Right hindlimb (tissue), 1 donor: ENCODE measurements at places on chromosomes 6 and 20.

- DNase-seq: no peak
Observed at GRCh38 chr6:136470044-136470443, 80.2 kb downstream of the MAP7 start.

DNA sequence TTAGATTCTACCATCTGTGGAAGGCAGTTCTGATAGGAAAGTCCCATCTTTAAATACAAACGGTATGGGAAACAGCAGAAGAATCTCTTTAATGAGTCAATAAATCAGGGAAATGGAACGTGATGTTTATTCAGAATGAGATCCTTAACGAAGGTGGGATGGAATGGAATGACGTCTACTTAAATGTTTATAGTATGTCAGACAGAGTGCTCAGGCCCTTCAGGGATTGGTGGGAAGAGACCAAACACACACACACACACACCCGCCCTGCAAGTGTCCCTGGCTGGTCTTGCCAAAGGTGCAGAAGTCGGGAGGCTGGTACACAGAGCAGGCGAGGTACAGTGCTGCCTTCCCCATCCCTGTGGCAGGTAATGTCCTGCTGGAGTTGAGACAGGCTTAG, 164.0 kb downstream of the FARS2 start:
- DNase-seq: no peak

- no peak for DNase-seq
Observed at GRCh38 chr20:38258545-38259215, 1.9 kb downstream of the KIAA1755 start.

DNA sequence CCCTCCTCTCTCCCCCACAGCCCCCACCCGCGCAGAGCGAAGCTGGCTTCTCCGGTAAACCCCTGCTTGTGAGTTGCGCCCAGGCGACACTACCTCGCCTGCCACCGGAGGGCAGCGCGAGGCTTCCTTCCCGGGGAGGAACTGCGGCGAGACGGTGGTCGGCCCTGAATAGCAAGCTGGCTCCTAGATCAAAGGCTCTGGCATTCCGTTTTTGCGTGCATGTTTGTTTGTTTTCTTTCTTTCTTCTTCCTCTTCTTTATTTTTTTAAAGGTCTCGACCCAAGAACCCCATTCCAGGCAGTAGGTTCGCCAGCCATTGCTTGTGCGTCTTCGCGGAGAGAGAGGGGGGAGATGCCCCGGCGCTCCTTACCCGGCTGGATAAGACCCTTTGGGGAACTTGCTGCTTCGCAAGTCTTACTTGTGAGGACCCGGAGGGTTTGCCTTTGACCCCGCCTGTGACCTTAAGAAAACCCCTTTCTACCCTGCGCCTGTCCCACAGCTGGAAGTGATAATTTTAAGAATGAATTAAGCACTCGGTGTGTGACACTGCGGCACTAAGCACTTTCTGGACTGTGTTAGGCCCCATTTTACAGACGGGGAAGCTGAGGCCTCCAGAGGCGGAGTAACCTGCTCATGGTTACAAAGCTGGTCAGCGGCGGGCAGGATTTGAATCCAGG, 92.7 kb upstream of the SIRPA start:
- DNase-seq: peak; percentile 74

DNA sequence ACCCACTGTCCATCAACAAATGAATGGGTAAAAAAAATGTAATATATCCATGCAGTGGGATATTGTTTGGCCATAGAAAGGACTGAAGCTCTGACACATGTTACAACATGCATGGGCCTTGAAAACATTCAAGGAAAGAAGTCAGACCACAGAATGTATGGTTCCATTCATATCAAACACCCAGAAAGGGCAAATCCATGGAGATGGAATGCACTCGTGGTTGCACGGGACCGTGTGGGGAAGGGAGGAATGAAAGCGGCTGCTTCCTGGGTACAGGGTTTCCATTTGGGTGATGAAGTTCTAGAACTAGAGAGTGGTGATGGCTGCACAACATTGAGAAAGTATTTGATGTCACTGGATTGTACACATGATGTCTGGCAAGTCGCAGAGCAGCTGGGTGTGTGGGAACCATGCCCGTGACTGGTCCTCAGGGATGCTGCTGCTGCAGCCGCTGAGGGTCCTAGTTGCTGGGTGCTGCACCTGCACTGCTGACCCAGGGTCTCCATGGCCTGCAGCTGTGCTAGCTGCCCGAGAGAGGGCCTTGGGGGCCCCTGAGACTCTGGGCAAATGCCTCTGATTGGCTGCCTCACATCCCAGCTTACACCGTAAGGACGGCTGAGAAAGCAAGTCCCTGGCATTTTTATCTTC, 220.3 kb downstream of the NRN1 start:
- no peak for DNase-seq

DNA sequence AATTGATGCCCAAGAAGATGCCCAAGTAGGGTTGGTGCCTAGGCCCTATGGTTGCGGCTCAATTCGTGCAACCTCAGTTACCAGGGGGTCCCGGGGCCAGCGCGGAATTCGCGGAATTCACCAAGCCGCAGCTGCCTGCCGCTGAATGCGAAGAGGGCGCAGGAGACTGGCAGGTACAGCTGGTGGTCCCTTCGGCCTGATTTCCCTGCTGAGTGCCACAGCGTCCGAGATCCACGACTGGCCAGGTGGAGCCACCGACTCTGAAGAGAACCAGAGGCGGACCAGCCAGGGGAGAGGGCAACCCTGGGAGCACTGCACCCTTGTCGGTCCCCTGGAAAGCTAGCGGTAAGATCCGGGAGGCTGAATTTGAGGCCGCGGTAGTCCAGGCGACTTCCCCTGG, 6.8 kb upstream of the TFAP2D start:
- DNase-seq: no peak

- DNase-seq: peak; percentile 75
Observed at GRCh38 chr20:32484225-32484957, 100.7 kb downstream of the NOL4L start.

DNA sequence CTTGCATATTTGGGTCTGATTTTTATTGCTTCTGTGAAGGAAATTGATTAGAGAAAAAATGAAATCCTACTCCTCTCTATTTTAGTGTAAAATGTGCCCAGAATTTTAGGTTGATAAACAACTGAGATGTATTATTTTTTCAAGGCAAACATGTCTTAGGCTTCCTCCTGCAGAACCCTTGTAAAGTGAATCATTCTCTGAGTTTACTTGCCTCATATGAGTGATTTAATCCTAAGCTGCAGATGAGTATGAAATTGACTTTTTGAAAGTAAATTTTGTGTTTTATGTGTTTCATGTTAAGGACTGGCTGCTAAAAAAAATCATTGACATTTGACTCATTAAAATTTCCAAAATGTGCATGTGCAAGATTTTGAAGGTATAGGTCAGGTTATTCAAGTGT, 138.5 kb upstream of the PHACTR1 start:
- no peak for DNase-seq

DNA sequence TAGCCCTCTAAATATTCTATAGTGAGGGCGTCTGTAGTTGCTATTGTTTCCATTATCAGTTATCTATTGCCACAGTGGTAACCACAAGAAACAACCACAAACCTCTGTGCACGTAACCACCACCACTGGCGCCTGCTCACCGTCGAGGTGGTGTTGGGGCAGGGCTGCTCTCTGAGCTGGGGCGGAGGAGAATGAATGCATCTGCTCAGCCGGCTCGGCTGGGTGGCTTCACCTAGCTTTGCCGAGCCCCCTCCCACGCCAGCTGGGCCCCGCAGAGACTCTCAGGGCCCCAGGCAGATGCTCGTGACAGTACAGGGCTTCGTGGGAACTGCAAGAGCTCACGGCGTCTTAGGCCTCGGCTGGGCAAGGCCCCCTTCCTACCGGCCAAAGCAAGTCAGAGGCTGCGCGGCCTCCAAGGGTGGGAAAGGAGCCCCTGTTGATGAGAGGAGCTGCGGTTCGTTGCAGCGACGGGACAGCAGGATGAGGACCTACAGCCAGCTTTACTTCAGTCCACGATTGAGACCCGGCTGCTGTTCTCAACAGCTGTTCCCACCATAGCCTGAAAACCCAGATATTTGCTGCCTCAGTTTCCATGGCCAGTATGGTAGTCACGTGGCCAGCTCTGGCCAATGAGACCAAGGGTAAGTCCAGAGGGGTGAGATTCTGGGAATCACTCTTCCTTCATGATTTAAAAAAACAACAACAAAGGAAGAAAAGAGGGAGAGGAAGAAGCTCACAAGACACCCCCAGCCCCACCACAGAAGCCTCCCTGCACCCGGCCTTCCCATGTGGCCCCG, 120.2 kb upstream of the AFDN start:
- no peak for DNase-seq

- DNase-seq: no peak
Observed at GRCh38 chr20:6277661-6278240, 154.9 kb upstream of the FERMT1 start.

DNA sequence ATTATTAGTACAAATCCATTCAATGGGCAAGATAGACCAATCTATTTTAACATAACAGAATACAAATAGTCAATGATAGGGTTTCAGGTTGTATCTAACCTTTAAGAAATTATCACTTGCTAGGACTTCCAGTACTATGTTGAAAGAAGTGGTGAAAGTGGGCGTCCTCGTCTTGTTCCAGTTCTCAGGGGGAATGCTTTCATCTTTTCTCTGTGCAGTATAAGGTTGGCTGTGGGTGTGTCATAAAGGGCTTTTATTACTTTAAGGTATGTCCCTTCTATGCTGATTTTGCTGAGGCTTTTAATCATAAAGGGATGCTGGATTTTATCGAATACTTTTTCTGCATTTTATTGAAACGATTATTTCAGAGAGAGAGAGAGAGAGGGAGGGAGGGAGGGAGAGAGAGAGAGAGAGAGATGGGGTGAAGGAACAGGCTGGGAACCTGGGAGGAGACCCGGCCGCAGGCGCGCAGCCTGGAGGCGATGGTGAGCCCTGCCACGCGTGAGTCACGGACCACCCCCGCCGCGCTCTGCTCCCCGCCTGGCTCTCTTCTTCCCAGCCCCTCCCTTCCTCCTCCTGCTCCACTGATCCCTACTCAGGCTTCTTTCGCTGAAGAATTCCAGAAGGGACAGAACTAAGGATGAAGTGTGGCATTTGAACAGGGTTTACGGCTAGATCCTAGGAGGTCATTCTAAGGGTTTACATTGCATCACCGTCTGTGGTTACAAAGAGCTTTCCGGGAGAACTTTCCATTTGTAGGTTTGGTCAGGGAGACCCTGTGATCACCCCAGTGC, 45.5 kb upstream of the HLA-E start:
- no peak for DNase-seq

DNA sequence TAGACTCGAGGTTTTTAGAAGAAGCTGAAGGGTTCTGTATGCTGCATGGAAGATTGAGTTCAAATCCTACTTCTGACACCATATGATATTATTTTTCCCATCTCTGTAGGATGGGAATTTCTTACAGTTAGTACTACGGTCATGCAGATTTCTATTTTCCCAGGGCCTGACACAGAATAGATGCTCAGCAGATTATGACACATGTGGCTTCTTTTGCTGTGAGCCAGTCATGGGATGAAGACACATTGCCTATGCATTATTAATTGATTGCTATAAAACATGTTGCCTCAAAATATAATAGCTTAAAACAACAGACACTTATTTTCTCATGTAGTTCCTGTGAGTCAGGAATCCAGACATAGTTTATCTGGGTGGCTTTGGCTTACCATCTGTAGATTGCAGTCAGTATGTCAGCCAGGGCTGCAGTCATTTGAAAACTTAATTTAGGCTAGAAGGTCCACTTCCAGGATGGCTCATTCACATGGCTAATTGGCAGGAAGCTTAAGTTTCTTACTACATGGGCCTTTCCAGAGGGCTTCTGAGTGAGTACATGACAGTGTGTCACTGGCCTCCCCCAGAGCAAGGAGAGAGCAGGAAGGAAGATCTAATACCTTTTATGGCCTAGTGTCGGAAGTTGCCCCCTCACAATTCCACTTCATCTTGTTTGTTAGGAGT, 29.5 kb downstream of the TOP1 start:
- DNase-seq: no peak

GRCh38 chr6:17962436-17963031, 24.9 kb downstream of the KIF13A start:
- peak; percentile 75 for DNase-seq
